Vagina (tissue), 2 donors: ENCODE measurements at places on chromosomes 12 and 14.
A peak's percentile ranks its signal among the peaks of the same experiment; 100 is the strongest.

DNA sequence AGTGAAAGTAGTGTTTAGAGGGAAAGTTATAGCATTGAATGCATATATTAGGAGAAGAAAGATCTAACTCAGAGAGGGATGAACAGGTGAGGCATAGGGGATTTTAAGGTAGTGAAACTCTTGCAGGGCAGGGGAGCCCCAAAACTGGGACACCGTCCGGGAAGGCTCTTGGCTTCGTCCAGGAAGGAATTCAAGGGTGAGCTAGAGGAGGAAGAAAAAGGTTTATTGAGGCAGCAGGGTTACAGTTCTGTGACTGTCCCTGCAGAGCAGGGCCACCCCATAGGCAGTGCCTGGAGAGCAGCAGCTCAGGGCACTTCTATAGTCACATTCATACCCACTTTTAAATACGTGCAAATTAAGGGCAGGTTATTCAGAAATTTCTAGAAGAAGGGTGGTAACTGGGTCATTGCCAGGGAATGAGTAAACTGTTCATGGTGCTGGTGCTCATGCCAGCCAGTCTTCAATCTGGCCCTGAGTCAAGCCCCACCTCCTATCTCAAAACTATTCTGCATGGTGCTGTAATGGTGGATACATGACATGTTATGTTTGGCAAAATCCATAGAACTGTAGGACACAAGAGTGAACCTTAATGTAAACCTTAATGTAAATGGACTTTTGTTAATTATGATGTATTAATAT, 1.2 kb upstream of the OAS1 start:
- no peaks in the 10 kb centered on the region for H3K36me3 ChIP-seq
- H3K27ac ChIP-seq, result peak overlapping the region; percentile 31
- H3K4me1 ChIP-seq, result peaks cover 40% of the 10 kb centered on the region

DNA sequence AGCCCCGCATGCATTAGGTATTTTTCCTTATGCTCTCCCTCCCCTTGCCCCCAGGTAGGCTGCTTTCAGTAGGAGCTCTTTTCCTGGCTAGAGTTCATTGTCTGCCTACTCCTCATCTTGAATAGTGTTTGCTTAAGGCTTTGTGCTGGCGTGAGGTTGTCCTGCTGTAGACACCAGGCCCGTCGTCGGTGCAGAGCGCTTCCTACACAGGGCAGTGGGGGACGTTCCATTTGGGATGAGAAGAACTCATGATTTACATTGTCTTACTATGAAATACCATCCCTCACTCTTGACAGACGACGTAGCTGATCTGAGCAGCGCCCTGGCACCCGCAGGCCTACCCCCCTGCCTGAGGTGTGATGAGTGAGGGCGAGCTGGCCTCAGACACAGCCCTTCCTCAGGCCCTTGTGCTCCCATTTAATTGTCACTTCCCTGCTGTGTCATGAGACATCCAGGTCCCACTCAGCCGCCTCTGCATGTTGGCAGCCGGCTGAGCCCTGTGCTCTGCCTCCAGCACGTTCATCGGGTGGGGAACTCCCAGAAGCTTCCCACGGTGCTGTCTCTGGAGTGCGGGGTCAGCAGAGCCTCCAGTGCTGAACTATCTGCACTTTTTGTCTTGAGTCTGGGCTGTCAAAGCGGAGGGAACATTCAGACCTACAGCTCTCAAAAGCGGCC, 76.0 kb downstream of the WDR20 start:
- no peaks in the 10 kb centered on the region for H3K27me3 ChIP-seq
- no peak overlapping the region for H3K4me3 ChIP-seq
- no peaks in the 10 kb centered on the region for H3K36me3 ChIP-seq
- peaks cover 11% of the 10 kb centered on the region for H3K4me1 ChIP-seq
- no peak overlapping the region for H3K27ac ChIP-seq

DNA sequence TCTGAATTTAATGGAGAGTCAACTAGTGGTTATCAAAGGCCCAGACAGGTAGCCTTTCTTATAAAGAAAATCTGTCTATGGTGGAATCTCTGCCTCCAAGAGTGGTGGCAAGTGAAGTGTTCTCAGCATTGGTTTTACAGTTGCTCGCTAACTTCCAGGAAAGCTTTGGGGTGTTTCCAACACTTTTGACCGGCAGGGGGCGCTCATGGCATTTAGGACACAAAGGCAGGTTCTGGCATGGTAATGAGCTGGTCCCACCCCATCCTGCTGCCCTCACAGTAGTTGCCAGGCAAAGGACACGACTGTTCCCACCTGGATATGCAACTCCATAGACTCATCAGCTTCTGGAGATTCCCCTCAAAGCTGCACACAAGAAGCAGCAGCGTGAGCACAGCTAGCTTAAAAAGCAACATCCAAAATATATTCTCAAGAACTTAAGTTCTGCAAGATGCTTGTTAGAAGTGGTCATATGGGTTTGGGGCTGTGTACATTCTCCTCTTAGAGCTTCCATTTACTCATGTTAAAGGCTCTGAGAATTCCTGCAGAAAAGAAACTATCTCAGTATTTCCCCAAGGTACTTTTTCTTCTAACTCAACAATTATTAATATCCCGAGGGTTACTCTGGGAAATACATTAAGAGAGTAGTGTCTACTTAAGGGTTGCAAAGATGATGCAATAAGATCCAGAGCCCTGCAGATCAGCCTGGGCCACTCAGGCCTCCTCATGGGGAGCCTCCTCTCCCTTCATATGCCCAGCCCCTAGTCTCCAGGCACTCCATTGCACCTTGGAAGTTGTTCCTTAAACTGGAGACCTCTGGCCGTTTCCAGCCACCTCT, 14.8 kb downstream of the PROX2 start:
- H3K27ac ChIP-seq, result no peak overlapping the region
- no peak overlapping the region for H3K4me3 ChIP-seq
- no peaks in the 10 kb centered on the region for H3K27me3 ChIP-seq
- DNase-seq, result no peak
- no peaks in the 10 kb centered on the region for H3K4me1 ChIP-seq

DNA sequence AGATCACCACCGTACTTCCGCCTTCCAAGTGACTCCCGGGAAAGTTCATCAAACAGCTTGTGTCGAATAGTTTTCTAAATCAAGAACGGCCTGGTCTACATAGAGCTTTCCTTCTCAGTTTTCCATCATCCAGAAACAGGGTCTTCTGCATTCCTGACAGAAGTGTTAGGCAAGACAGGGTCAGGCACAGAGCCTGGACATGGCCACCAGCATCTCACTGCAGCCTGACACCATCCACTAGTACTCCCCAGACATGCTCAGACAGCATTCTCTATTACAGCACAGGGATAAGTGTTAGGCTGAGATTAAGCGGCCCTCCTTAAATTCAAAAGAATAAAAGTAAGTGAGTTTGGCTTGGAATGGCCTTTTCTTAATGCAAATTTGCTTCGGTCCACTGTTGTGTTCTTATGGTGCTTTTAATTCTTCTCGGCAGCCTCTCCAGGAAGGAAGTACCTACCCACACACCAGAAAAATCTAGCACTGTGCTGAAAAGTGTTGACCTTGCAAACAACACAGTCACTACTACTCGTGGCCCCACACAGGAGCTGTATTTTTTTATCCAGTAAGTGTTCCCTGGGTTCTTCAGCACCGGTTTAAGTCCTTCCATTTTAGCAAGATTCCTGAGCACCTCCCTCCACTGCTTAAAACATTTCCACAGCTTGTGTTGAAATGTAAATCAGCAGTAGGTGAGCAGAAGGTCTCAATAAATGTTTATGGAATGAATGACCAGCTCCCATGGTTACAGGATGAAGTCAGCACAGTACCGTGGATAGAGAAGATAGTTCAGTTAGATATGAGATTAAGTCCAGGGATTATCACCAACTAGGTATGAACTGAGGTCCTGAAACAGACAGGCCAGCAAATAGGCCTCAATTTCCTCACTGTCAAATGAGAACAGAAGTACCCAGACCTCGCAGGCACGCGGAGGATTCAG, 44.1 kb downstream of the SETD3 start:
- peak; percentile 25 for DNase-seq
- no peak overlapping the region for H3K27ac ChIP-seq
- H3K4me3 ChIP-seq, result no peak overlapping the region
- H3K27me3 ChIP-seq, result no peaks in the 10 kb centered on the region
- H3K4me1 ChIP-seq, result no peaks in the 10 kb centered on the region

DNA sequence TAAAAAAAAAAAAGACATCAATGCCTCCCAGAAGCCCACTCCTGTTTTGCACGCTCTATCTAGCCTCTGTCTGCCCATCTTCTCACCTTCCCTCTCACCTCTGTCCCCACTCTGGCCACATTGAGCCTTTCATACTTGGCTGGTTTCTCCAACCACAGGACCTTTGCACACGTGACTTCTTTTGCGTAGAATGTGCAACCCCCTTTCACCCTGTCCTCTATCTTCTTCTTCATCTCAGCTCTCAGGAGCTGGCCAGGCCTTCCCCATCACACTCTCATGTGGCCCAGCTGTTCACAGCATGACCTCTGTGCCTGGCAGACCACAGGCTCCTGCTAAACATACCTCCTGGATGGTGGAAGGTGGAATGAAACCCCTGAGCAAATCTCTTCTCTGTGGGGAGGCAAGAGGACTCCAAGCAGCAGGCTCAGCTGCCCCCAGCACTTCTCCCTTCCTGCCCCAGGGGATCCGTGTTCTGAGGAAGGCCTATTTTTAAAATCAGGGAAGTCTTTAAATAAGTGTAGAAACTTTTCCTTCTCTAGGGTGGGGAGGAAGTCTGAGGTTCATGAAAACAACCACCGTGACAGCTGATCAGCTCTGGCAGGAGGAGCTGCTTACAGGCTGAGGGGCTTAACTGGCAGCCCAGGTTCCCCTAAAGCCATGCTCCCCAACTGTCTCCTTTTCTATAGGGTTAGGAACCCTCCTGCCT, 11.6 kb downstream of the HVCN1 start:
- H3K4me1 ChIP-seq, result no peaks in the 10 kb centered on the region
- no peaks in the 10 kb centered on the region for H3K27me3 ChIP-seq
- no peak overlapping the region for H3K4me3 ChIP-seq
- no peak for DNase-seq

- no peak for DNase-seq
- no peak overlapping the region for H3K27ac ChIP-seq
- H3K27me3 ChIP-seq, result no peaks in the 10 kb centered on the region
- no peaks in the 10 kb centered on the region for H3K36me3 ChIP-seq
- peaks cover 8% of the 10 kb centered on the region for H3K4me1 ChIP-seq
These were observed 47.8 kb downstream of the PEBP1 start for GRCh38 chr12:118183711-118184110.

DNA sequence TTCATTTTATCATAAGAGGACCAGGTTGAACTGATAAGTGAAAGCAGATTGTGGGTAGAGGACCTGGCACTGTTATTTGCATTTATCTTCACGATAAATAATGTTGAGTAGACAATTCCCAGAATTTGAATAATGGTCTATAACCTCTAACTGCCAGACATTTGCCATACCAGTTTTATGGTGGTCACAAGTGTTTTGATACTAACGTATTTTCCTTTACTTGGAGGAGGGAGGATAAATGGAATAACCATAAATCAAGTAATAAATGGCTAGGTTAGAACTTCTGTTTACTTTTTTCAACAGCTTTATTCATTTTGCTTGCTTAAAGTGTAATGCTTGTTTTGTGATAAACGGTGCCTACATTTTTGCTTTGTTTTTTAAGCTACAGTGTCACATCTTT, 9.5 kb downstream of the PAX9 start:
- H3K27ac ChIP-seq, result no peak overlapping the region
- H3K4me3 ChIP-seq, result no peak overlapping the region
- H3K27me3 ChIP-seq, result peaks cover 8% of the 10 kb centered on the region
- H3K4me1 ChIP-seq, result no peaks in the 10 kb centered on the region
- H3K36me3 ChIP-seq, result no peaks in the 10 kb centered on the region

DNA sequence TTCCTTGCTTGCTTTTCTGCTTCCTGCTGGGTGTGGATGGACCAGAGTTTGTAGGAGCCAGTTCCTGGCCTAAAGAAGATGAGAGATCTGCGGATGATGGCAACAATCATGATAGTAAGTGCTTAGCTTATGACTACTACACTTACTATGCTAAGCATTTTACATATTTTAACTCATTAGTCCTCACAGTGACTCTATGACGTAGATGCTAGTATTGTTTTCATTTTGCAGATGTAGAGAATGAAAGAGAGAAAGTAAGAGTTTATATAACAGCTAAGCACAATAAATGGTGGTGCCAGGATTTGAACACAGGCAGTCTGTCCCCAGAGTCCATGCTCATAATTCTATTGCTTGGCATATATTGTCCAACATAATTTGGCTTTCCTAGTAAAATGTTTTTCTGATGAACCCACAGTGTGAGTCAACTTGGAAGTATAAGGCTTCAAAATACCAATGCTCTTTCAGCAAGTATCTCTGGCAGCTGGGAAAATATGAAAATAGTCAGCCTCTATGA, 363.2 kb upstream of the DDHD1 start:
- no peak overlapping the region for H3K4me3 ChIP-seq
- H3K4me1 ChIP-seq, result peaks cover 4% of the 10 kb centered on the region
- DNase-seq, result no peak
